ENCODE measurements at places on chromosomes 5 and 9.

DNA sequence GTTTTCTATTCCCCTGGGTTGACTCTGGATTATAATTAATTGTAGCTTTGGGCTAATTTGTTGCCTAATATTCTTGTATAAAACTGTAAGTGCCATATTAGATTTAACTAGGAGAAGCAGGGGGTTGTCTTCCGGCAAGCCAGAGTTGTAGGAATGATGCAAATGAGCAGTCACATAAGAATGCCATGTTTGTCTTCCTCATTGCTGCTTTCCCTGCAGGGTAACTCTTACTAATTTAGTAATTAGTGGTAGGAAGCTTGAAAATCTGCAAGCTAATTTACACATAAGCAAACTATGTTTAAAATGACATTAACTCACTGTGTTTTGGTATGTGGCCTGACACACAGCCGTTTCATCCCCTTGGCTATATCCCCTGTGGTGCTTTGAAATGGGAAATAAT, 527.8 kb downstream of the KCTD16 start:
- no peak overlapping the region for H3K27ac ChIP-seq
- no peaks in the 10 kb centered on the region for H3K4me1 ChIP-seq
- no peaks in the 10 kb centered on the region for H3K36me3 ChIP-seq
- H3K4me3 ChIP-seq = no peak overlapping the region

DNA sequence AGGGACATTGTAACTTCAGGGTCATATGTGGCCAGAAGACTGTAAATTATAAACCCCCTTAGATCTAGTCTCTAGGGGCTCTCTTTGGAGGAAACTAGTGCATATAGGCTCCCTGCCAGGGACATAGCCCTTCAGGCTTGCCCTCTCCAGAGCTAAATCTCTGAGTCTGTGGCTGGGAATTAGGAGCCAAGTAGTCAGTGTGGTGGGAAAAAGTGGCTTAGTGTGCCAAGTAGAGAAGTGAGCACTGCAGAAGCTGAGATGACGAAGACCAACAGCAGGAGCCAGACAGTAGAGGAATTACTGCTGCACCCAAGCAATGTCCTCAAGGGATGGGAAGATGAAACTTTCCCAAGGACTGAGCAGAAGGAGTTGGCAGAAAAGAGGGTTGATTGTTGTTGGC, 71.2 kb downstream of the CWC27 start:
- no peak for DNase-seq
- peaks cover 14% of the 10 kb centered on the region for H3K4me1 ChIP-seq

DNA sequence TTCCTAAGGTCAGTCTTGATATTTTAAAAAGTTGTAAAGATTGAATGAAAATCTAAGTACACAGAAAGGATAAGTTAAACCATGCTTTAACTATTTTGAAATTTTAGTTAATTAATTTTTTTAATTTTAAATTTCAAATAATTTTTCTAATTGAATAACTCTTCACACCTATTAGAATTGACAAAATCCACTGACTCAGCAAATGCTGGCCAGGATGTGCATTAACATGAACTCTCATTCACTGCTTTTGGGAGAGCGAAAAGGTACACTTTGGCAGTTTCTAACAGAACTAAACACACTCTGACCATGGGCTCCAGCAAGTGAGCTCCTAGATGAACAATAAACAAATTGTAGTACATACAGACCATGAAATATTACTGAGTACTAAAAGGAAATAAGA, 209.5 kb downstream of the PTPRD start:
- no peaks in the 10 kb centered on the region for H3K36me3 ChIP-seq
- no peak overlapping the region for H3K4me3 ChIP-seq
- H3K27ac ChIP-seq = no peak overlapping the region

- peaks cover under 1% of the 10 kb centered on the region for H3K4me1 ChIP-seq
- H3K27me3 ChIP-seq = no peaks in the 10 kb centered on the region
- no peak for DNase-seq
- no peak overlapping the region for H3K4me3 ChIP-seq
- no peak overlapping the region for H3K27ac ChIP-seq
Measured at GRCh38 chr5:132883261-132883834, 9.9 kb downstream of the LEAP2 start.

- H3K4me3 ChIP-seq = no peak overlapping the region
- H3K27ac ChIP-seq = no peak overlapping the region
- peaks cover 9% of the 10 kb centered on the region for H3K36me3 ChIP-seq
- H3K27me3 ChIP-seq = no peaks in the 10 kb centered on the region
Measured at GRCh38 chr9:130020618-130021017, 22.4 kb downstream of the FNBP1 start.

GRCh38 chr5:84274585-84275468, 109.9 kb downstream of the EDIL3 start:
- no peak overlapping the region for H3K4me3 ChIP-seq
- no peak for DNase-seq
- H3K27ac ChIP-seq = no peak overlapping the region
- H3K36me3 ChIP-seq = no peaks in the 10 kb centered on the region
- peaks cover 21% of the 10 kb centered on the region for H3K4me1 ChIP-seq
- no peaks in the 10 kb centered on the region for H3K27me3 ChIP-seq

DNA sequence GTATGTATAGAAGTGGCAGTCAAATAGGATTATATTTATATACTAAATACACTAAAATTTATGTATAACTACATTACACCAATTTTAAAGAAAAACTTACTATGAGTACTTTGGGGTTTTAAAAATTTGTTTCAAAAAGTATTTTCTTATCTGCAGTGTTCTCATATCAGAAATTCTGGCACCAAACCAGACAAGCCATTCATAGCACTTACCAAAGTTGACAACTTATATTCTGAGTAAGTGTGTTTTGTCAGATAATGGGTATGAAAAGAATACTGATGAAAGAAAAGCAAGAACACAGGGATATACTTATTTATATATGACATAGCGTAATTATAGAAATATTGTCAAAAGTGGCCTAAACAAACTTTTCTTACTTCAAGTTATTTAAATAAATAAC, 67.5 kb downstream of the SPEF2 start:
- H3K36me3 ChIP-seq = no peaks in the 10 kb centered on the region
- no peaks in the 10 kb centered on the region for H3K4me1 ChIP-seq
- H3K27me3 ChIP-seq = peaks cover 1% of the 10 kb centered on the region
- DNase-seq = no peak
- no peak overlapping the region for H3K4me3 ChIP-seq

DNA sequence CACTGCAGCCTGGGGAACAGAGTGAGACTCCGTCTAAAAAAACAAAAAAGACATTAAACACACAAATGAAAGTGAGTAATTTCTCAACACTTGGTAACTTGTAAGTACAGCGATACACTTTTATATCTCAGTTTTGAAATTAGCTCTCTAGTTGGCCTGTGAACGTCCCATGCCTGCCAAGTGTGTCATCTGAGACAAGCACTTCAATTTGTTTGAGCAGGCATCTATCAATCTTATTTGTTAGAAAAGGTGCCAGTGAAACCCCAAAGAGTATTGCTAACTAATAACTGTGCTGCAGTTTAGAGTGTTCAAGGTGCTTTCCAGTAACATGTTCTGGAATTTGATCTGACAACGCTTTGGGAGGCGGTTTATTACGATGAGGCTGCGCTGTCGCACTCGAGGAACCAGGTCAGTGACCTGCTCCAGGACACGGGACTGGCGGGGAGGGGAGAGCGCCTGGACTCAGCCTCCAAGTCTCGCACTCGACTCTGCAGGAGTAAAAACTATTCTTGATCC, 1.1 kb upstream of the SPIN1 start:
- peaks cover 10% of the 10 kb centered on the region for H3K36me3 ChIP-seq
- peaks cover 42% of the 10 kb centered on the region for H3K4me1 ChIP-seq
- H3K27me3 ChIP-seq = no peaks in the 10 kb centered on the region
- peak overlapping the region; percentile 99 for H3K27ac ChIP-seq
- DNase-seq = no peak

DNA sequence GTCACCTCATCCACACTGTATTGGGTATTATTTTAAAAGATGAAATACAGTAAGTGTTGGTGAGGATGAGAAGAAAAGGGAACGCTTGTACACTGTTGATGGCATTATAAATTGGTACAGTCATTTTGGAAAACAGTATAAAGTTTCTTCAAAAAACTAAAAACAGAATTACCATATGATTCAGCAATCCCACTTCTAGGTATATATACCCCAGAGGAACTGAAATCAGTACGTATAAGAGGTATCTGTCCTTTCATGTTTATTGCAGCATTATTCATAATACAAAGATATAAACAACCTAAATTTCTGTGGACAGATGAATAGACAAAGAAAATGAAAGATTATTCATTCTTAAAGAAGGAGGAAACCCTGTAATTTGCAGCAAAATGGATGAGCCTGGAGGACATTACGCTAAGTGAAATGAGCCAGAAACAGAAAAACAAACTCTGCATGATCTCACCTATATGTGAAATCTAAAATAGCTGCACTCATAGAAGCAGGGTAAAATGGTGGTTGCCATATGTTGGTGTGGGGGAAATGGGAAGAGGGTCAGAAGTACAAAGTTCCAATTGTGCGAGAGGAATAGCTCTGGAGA, 191.6 kb downstream of the TRIM36 start:
- no peak overlapping the region for H3K4me3 ChIP-seq
- H3K27ac ChIP-seq = no peak overlapping the region
- H3K36me3 ChIP-seq = no peaks in the 10 kb centered on the region
- peaks cover 3% of the 10 kb centered on the region for H3K27me3 ChIP-seq

DNA sequence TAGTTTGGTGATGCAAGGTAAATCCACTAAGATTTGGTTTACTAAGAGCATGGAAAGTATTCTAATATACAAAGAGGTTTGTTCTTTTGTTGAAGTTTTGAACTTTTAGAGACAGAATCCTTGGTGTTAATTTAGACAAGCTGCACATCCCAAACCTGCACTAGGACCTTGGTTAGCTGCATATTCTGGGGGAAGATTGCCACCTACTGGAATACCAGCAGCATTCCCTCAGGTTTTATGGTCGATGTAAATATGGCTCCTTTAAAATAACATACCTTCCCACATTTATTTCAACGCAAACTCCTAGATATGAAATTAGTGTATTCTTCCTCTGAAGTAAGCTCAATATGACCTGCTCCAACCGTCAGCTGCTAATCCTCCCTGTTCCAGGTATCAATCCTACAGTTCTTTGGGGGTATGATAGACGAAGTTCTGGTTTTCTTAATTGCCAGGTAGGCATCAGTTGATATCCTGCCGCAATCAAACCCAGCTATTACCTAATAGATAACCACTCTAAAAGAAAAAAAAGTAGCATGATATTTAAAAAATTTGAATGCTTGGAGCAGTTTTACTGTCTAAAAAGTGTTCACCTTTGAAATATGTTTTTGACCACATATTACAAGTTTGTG, 624.1 kb downstream of the ISL1 start:
- no peak overlapping the region for H3K27ac ChIP-seq
- no peak overlapping the region for H3K4me3 ChIP-seq
- peaks cover 12% of the 10 kb centered on the region for H3K4me1 ChIP-seq
- no peak for DNase-seq

DNA sequence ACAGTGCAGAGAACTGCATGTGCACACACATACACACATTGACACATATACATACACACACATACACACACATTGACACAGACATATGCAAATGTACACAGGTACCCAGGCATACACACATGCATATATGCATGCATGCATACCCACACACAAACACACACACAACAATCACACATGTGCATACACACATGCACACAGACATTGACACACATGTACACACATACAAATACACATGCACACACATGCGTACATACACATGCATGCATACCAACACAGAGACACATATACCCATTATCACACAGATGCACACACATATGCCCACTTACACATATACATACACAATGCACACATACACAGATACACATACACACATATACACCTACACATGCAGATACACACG, 299.6 kb upstream of the ADCY2 start:
- no peak overlapping the region for H3K27ac ChIP-seq
- no peaks in the 10 kb centered on the region for H3K4me1 ChIP-seq
- H3K36me3 ChIP-seq = no peaks in the 10 kb centered on the region

GRCh38 chr9:81264516-81264915, 424.8 kb downstream of the TLE1 start:
- H3K4me3 ChIP-seq = no peak overlapping the region
- H3K36me3 ChIP-seq = peaks cover 7% of the 10 kb centered on the region
- H3K27ac ChIP-seq = peak overlapping the region; percentile 74
- DNase-seq = no peak
- H3K27me3 ChIP-seq = no peaks in the 10 kb centered on the region

GRCh38 chr5:81426359-81427030, 32.6 kb upstream of the ACOT12 start:
- peak overlapping the region; percentile 70 for H3K27ac ChIP-seq
- DNase-seq = no peak
- H3K4me1 ChIP-seq = peaks cover 14% of the 10 kb centered on the region
- H3K4me3 ChIP-seq = no peak overlapping the region
- no peaks in the 10 kb centered on the region for H3K27me3 ChIP-seq

DNA sequence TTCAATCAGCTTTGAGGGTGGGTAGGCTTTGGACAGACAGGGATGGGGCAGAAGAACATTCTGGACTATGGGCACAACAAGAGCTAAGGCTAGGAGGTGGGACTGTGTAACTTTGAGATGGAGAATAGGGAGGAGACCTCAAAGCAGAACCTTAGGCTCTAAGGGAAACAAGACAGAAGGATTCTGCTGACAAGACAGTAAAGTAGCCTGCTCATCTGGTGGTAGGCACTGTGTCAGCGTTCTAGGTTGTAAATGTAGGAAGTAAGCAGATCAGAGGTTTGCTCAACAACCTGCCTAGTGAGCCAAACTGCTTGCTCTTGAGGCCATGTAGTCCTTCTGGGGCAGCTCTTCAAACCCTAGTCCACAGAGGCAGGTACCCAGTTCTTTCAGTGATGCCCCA, 15.0 kb upstream of the IL12B start:
- peaks cover 39% of the 10 kb centered on the region for H3K27me3 ChIP-seq
- H3K4me3 ChIP-seq = no peak overlapping the region
- no peaks in the 10 kb centered on the region for H3K36me3 ChIP-seq
- H3K27ac ChIP-seq = no peak overlapping the region
- no peak for DNase-seq
- peaks cover 13% of the 10 kb centered on the region for H3K4me1 ChIP-seq

- H3K27ac ChIP-seq = no peak overlapping the region
- no peak for DNase-seq
- H3K4me1 ChIP-seq = peaks cover 3% of the 10 kb centered on the region
- peaks cover 2% of the 10 kb centered on the region for H3K27me3 ChIP-seq
Measured at GRCh38 chr5:143033535-143034250, 263.5 kb downstream of the ARHGAP26 start.

DNA sequence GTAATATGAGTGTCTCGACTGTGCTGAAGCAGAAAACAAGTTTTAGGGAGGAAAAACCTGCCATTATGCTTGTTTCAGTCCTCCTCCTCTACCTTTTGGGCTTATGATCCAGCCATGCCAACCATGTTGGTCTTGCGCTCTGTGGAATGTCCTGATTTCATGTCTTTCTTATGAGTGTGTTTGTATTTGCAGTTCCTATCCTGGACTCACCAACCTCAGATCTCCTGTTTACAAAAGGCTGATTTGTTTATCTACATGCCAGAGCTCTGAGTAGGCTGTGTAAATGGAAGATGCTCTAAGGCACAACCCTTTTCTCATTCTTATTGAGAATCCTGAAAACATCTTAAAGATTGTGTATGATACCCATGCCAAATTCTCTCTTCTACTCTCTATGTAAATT, 138.6 kb downstream of the ARHGEF28 start:
- peaks cover 5% of the 10 kb centered on the region for H3K4me1 ChIP-seq
- H3K27ac ChIP-seq = no peak overlapping the region
- no peak overlapping the region for H3K4me3 ChIP-seq
- DNase-seq = no peak

Data from mesothelial cell of epicardium (in vitro differentiated cells).